Motor neuron (in vitro differentiated cells): ENCODE measurements at places on chromosomes 7 and 10.

DNA sequence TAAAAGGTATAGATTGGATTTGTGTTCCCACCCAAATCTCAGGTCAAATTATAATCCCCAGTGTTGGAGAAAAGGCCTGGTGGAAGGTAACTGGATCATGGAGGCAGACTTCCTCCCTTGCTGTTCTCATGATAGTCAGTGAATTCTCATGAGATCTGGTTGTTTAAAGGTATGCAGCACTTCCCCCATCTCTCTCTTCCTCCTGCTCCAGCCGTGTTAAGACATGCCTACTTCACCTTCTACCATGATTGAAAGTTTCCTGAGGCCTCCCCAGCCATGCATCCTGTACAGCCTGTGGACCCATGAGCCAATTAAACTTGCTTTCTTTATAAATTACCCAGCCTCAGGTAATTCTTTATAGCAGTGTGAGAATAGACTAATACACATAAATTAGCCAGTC is 39.1 kb downstream of the HTR7 start:
- ATAC-seq: no peak

DNA sequence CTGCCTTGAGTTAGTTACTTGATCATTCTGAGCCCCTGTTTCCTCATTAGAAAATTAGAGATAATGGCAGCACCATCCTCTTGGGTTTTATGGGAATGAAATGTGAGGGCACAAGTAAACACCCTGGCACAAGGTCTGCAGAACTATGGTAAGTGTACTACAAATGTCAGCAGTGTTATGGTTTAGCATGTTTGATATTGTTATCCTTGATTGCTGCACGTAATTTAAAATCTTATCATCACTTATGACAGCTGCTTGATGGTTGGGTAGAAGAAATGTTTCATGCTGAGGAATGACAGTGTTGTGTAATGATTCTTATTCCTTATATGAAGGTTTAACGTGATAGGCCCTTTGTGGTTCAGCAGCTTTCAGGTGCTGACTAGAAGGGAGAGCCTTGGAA is 134.3 kb downstream of the KAT6B start:
- ATAC-seq: no peak

- ATAC-seq: no peak
Measured at GRCh38 chr7:55308186-55308929, 56.8 kb upstream of the LANCL2 start.

DNA sequence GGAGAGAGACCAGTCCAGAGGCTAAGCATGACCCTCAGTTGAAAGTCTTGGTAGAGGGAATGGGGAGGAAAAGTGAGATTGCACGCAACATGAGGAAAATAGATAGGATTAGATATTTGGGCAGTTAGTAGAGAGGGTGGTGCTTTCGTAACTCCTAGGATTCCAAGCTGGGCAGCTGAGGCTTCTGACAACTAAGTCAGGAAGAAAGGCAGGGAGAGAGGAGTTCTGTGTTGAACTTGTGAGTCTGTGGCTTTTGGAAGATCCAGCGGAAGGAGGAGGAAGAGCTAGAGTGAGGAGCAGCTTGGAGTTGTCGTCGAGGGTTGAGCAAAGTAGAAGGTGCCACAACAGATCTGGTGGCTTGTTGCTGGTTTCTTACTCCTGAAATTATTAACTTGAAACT is 21.8 kb downstream of the CUL1 start:
- no peak for ATAC-seq
